Thyroid gland (tissue), 4 donors: ENCODE measurements at places on chromosomes 4 and X. TPM values are rescaled to one million over a fixed set of nuclear protein-coding genes. Genes with fewer than 3 reads are reported as not detected.

BMP3 gene
- 0.45 TPM for total RNA-seq

PABPC5 gene
- total RNA-seq, result 3.8 TPM

DNA sequence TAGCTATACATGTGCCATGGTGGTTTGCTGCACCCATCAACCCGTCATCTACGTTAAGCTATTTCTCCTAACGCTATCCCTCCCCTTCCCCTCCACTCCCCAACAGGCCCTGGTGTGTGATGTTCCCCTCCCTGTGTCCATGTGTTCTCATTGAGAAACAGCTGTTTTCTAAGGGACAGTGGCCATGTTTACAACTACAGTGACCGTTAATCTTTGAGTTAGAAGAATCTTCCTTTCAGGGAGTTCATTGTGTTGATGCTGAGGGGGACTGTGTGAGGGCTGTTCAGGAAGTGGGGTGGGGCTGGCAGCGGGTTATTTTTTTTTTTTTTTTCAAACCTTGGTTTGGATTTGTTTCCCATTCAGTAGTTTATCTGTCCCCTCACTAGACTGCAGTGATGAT, 179.9 kb downstream of the NHS start:
- H3K36me3 ChIP-seq, result no peaks in the 10 kb centered on the region
- no peak overlapping the region for H3K4me3 ChIP-seq
- no peak for DNase-seq
- H3K4me1 ChIP-seq, result no peaks in the 10 kb centered on the region

DNA sequence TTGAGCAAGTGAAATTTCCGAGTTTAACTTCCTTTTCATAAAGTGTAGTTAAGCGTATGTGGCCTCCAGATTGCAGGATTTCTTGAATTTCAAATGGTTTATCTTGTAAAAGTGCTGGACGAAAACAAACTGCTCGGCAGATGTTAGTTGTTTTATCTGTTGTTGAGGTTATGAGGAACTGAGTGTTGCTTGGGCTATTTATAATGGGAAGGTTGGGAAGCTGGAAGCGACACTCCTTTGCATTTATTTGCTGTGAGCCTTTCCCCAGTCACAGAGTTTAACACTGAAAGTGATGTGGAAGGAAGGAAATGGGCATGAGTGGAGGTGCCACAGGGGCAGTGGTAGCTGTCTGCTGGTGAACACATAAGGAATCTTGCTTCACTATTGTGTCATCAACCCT, 284.9 kb downstream of the PCDH7 start:
- DNase-seq, result no peak
- no peaks in the 10 kb centered on the region for H3K27me3 ChIP-seq
- no peaks in the 10 kb centered on the region for H3K4me1 ChIP-seq
- H3K27ac ChIP-seq, result no peak overlapping the region
- no peak overlapping the region for H3K4me3 ChIP-seq
- H3K36me3 ChIP-seq, result no peaks in the 10 kb centered on the region

- DNase-seq, result no peak
- H3K4me1 ChIP-seq, result no peaks in the 10 kb centered on the region
- H3K36me3 ChIP-seq, result no peaks in the 10 kb centered on the region
These were observed 36.8 kb downstream of the RTL5 start for GRCh38 chrX:72094894-72095293.

- H3K27ac ChIP-seq, result no peak overlapping the region
- no peaks in the 10 kb centered on the region for H3K4me1 ChIP-seq
- no peak for DNase-seq
- H3K36me3 ChIP-seq, result no peaks in the 10 kb centered on the region
These were observed 46.6 kb downstream of the PGRMC2 start for GRCh38 chr4:128241019-128241418.

DNA sequence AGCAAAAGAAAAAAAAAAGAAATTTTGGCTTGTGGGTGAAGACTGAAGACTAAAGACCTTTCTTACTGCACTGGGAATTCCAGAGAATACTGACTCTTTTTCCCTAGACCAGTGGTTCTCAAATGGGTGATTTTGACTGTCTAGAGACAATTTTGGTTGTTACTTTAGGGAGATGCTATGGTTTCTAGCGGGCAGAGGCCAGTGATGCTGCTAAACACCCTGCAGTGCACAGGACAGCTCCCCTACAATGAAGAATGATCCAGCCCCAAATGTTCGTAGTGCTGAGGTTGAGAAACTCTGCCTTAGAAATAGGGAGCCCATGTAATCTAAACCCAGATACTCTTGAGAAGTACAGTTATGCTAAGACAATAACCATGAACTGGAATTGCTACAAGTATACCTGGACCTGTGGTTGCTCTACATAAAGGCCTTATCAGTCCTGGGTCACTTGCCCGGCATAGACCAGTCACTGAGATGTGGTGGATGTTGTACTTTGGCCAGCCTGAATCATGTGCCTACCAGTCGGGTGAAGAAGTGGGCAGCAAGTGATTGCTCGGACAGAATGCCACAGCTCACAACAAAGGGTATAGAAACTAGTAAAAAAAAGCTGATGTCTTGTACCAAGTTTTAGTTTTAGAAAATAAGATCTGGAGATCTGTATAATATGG, 16.0 kb downstream of the ARHGAP10 start:
- no peak overlapping the region for H3K4me3 ChIP-seq
- DNase-seq, result peak; percentile 28
- H3K36me3 ChIP-seq, result no peaks in the 10 kb centered on the region

GRCh38 chrX:38279188-38279587, 48.1 kb downstream of the RPGR start:
- H3K4me1 ChIP-seq, result no peaks in the 10 kb centered on the region
- H3K27ac ChIP-seq, result no peak overlapping the region
- no peaks in the 10 kb centered on the region for H3K36me3 ChIP-seq
- H3K4me3 ChIP-seq, result no peak overlapping the region

TSPAN5 gene
- total RNA-seq, result 48.0 TPM

DUX4 gene
- not detected for total RNA-seq

RPA4 gene
- total RNA-seq, result 0.94 TPM

GRCh38 chrX:7147413-7147977, at the start of gene STS:
Gene STS (plus strand): TSS chrX:7147712. CDS start chrX:7253200, 105,488 bp downstream.
- H3K4me3 ChIP-seq, result peak within 1 kb of the TSS; percentile 47
- DNase-seq, result peak; percentile 28
- no peaks in the 10 kb centered on the region for H3K36me3 ChIP-seq
- no peaks in the 10 kb centered on the region for H3K27me3 ChIP-seq

GRCh38 chrX:49117581-49117980, 6.0 kb downstream of the GPKOW start:
- DNase-seq, result no peak
- H3K36me3 ChIP-seq, result peaks cover 9% of the 10 kb centered on the region

GABRG1 gene
- total RNA-seq, result 0.15 TPM

RHOH gene
- total RNA-seq, result 2.7 TPM

DGKK gene
- total RNA-seq, result not detected

GRCh38 chr4:48139691-48140090, 5.6 kb upstream of the TXK start:
- H3K36me3 ChIP-seq, result no peaks in the 10 kb centered on the region
- H3K4me1 ChIP-seq, result peaks cover 4% of the 10 kb centered on the region
- no peaks in the 10 kb centered on the region for H3K27me3 ChIP-seq
- H3K4me3 ChIP-seq, result no peak overlapping the region
- DNase-seq, result peak; percentile 64

DNA sequence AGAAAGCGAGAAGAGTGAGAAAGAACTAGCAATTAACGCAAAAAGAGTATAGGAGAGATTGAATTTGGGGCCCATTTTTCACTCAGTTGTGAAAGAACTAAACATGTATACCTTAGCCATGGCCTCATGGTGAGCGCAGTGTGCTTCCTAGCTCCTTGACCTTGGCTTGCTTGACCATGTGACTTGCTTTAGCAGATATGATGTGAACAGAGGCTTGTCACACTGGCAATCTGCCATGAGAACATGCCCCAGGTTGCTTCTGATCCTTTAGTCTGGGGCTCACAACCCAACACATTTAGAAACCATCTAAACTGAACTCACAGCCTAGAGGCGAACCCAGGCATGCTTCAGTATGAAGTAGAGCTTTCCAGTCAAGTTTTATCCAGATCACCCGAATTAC, 260.1 kb upstream of the FTHL17 start:
- H3K27me3 ChIP-seq, result no peaks in the 10 kb centered on the region
- no peak overlapping the region for H3K27ac ChIP-seq
- H3K4me3 ChIP-seq, result no peak overlapping the region
- no peak for DNase-seq
- H3K36me3 ChIP-seq, result no peaks in the 10 kb centered on the region
- H3K4me1 ChIP-seq, result no peaks in the 10 kb centered on the region

BST1 gene
- total RNA-seq, result 2.0 TPM

DNA sequence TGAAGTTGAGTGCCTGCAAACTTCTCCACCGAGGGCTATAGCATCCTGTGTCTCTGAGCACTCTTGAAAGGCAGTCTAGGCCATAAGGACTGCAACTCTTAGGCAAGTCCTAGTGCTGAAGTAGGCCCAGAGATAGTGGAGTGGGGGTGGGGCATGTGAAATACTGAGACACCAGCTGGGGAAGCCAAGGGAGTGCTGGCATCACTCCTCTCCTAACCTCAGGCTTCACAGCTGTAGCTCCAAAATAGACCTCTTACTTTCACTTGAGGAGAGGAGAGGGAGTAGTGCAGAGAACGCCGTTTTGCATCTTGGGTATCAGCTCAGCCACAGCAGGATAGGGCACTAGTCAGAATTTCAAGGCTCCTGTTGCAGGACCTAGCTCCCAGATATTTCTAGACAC, 56.2 kb upstream of the CYSLTR1 start:
- no peak overlapping the region for H3K27ac ChIP-seq
- no peak overlapping the region for H3K4me3 ChIP-seq
- DNase-seq, result no peak
- no peaks in the 10 kb centered on the region for H3K4me1 ChIP-seq
- no peaks in the 10 kb centered on the region for H3K36me3 ChIP-seq
- H3K27me3 ChIP-seq, result no peaks in the 10 kb centered on the region

DNA sequence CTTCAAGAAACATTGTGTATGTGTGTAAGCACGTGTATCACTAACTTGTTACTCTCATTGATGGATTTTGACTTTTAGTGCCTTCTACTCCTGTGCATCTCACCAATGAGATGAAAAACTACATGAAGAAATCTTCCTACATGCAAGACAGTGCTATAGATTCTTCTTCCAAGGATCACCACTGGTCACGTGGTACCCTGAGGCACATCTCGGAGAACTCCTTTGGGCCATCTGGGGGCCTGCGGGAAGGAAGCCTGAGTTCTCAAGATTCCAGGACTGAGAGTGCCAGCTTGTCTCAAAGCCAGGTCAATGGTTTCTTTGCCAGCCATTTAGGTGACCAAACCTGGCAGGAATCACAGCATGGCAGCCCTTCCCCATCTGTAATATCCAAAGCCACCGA, 86.5 kb downstream of the SLC10A6 start:
- no peak for DNase-seq
- no peaks in the 10 kb centered on the region for H3K36me3 ChIP-seq
- no peak overlapping the region for H3K4me3 ChIP-seq
- no peaks in the 10 kb centered on the region for H3K4me1 ChIP-seq
- H3K27ac ChIP-seq, result no peak overlapping the region

GRCh38 chr4:178086320-178086719, 644.1 kb upstream of the AGA start:
- no peak for DNase-seq
- H3K36me3 ChIP-seq, result no peaks in the 10 kb centered on the region
- H3K27ac ChIP-seq, result no peak overlapping the region

DNA sequence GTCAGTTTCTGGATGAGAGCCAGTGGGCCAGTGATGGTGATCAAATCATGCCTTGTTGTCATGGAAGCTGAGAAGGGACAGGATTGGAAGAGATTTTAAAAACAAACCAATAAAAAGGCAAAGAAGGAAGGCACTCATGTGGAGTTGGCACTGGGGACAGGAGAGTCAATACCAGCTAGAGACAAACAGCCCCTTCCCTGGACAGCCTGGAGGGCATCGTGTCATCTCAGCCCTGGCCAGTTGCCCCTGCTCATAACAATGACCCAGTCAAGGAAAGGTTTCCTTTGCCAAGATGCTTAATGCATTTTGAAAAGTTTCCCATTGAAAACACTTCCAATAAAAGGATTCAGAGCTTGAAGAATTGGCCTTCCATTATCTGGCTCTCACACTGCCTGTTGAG, 55.5 kb downstream of the SCML1 start:
- no peak overlapping the region for H3K27ac ChIP-seq
- DNase-seq, result no peak
- H3K36me3 ChIP-seq, result no peaks in the 10 kb centered on the region
- H3K27me3 ChIP-seq, result no peaks in the 10 kb centered on the region

- H3K27ac ChIP-seq, result no peak overlapping the region
- H3K4me3 ChIP-seq, result no peak overlapping the region
- H3K27me3 ChIP-seq, result no peaks in the 10 kb centered on the region
- DNase-seq, result no peak
- no peaks in the 10 kb centered on the region for H3K4me1 ChIP-seq
- no peaks in the 10 kb centered on the region for H3K36me3 ChIP-seq
These were observed 261.2 kb downstream of the ASMT start for GRCh38 chrX:1876041-1876440.

GRCh38 chr4:100108869-100109268, 81.4 kb downstream of the DDIT4L start:
- DNase-seq, result no peak
- H3K36me3 ChIP-seq, result no peaks in the 10 kb centered on the region
- H3K4me3 ChIP-seq, result no peak overlapping the region
- peaks cover 6% of the 10 kb centered on the region for H3K4me1 ChIP-seq
- H3K27ac ChIP-seq, result no peak overlapping the region

DIPK2B gene
- 11.6 TPM for total RNA-seq

GRCh38 chr4:38815885-38816782, 11.5 kb upstream of the TLR1 start:
- H3K27ac ChIP-seq, result no peak overlapping the region
- no peaks in the 10 kb centered on the region for H3K4me1 ChIP-seq
- no peak overlapping the region for H3K4me3 ChIP-seq
- H3K27me3 ChIP-seq, result no peaks in the 10 kb centered on the region

DNA sequence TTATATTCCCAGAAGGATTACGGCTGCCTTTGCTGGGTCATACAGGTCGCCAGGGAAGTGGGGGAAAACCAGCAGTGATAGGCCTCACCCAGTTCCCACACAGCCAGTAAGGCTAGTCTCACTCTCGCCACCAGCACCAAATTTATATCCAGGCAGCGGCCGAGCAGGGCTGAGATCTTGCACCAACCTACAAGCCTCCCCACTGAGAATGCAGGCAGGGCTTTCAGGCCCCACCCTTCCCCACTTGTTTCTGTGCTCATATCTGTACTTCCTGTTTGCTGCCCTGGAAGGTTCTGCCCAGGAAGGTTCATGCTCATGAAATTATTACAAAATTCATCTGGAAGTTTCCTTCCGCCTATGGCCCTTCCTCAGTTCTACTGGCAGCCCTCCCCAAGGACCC, 179.7 kb downstream of the STIM2 start:
- no peaks in the 10 kb centered on the region for H3K36me3 ChIP-seq
- DNase-seq, result no peak
- no peak overlapping the region for H3K27ac ChIP-seq
- H3K4me3 ChIP-seq, result no peak overlapping the region
- no peaks in the 10 kb centered on the region for H3K27me3 ChIP-seq
- no peaks in the 10 kb centered on the region for H3K4me1 ChIP-seq

DNA sequence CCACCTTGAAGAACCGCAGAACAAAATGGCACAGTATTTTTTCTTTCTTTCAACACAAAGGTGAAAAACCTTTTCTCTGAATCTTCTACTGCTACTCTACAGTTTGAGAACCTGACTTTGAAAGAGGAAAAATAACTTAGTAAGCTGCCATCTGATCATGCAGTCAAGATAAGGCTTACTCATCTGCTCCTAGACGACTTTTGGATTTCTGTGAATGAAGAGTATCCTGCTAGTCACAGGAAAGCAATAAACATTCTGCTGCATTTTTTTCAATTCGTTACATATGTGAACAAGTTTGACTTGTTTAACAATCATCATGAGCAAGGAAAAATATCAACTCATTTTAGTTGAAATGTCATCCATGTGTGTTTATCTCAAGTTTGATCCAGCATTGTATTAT, 25.2 kb downstream of the TIGD2 start:
- DNase-seq, result no peak
- H3K27ac ChIP-seq, result no peak overlapping the region
- no peaks in the 10 kb centered on the region for H3K36me3 ChIP-seq
- H3K27me3 ChIP-seq, result no peaks in the 10 kb centered on the region
